ENCODE measurements at places on chromosomes 7 and 10.

DNA sequence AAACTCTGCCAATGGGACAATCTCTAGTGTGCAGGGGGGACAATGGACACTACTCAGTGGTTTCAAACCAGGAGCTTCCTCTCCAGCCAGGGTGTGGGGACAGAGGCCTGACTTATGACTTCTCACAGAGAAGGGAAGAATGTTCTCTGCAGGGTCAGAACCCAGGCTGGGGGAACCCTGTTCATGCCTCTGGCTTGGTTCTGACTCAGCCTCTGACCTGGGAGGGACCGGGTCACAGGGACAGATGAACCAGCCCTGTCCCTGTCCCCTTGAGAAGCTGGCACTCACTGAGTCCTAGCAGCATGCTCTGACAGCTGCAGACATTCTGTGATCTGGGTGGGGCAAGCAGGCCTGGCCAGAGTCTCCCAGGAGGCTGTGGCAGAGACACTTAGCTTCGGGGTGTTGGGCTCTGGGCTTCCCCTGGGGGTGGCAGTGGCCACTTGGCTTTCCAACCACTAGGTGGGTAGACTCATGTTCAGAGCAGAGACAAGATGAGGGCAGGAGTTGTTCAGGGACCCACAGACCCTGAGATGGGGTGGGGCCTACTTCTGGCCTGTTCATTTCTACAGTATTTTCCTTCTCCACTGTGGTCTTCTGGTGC, 13.6 kb downstream of the TSPAN15 start:
- H3K36me3 ChIP-seq, result no peaks in the 10 kb centered on the region
- DNase-seq, result no peak
- H3K27ac ChIP-seq, result no peak overlapping the region
- no peak overlapping the region for H3K4me3 ChIP-seq
- H3K4me1 ChIP-seq, result peaks cover 7% of the 10 kb centered on the region
- no peaks in the 10 kb centered on the region for H3K27me3 ChIP-seq

DNA sequence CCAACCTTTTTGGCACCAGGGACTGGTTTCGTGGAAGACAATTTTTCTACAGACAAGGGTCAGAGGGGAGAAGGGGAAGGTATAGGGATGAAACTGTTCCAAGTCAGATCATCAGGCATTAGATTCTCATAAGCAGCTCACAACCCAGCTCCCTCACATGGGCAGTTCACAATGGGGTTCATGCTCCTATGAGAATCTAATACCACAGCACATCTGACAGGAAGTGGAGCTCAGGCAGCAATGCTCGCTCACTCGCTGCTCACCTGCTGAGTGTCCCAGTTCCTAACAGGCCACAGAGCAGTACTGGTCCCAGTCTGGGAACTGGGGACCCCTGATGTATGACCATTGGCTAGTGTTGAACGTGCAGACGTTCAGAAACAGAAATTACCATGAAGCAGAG, 63.7 kb downstream of the ATE1 start:
- peaks cover 8% of the 10 kb centered on the region for H3K4me1 ChIP-seq
- H3K4me3 ChIP-seq, result no peak overlapping the region
- no peaks in the 10 kb centered on the region for H3K27me3 ChIP-seq
- no peak overlapping the region for H3K27ac ChIP-seq

DNA sequence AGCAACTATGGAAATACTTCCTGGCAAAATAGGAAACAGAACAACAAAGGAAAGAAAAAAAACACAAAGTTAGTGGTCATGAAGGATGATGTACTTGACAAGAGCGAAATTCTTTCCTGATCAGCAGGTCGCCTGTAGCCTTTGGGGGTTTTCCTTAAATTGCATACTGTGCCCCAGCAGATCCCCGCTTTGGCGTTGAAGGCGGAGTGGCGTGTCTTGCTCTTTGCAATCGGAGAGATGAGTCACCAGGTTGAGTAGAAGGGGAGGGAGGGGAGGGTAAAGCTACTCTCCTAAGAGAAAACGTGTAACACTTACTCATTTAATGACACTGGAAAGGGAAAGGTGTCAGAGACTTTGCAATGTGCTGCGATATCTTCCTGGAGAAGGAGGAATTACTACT, 587.2 kb downstream of the SORCS1 start:
- no peak for DNase-seq
- H3K27ac ChIP-seq, result no peak overlapping the region
- H3K4me1 ChIP-seq, result no peaks in the 10 kb centered on the region
- H3K36me3 ChIP-seq, result no peaks in the 10 kb centered on the region
- peaks cover 16% of the 10 kb centered on the region for H3K27me3 ChIP-seq

- no peaks in the 10 kb centered on the region for H3K36me3 ChIP-seq
- DNase-seq, result no peak
- no peaks in the 10 kb centered on the region for H3K27me3 ChIP-seq
- H3K4me3 ChIP-seq, result no peak overlapping the region
- no peaks in the 10 kb centered on the region for H3K4me1 ChIP-seq
Observed at GRCh38 chr10:95097805-95098204, 28.5 kb upstream of the CYP2C8 start.

GRCh38 chr7:155993420-155994278, 181.4 kb upstream of the SHH start:
- H3K4me1 ChIP-seq, result peaks cover 76% of the 10 kb centered on the region
- DNase-seq, result no peak
- peak overlapping the region; percentile 16 for H3K4me3 ChIP-seq
- no peaks in the 10 kb centered on the region for H3K36me3 ChIP-seq

DNA sequence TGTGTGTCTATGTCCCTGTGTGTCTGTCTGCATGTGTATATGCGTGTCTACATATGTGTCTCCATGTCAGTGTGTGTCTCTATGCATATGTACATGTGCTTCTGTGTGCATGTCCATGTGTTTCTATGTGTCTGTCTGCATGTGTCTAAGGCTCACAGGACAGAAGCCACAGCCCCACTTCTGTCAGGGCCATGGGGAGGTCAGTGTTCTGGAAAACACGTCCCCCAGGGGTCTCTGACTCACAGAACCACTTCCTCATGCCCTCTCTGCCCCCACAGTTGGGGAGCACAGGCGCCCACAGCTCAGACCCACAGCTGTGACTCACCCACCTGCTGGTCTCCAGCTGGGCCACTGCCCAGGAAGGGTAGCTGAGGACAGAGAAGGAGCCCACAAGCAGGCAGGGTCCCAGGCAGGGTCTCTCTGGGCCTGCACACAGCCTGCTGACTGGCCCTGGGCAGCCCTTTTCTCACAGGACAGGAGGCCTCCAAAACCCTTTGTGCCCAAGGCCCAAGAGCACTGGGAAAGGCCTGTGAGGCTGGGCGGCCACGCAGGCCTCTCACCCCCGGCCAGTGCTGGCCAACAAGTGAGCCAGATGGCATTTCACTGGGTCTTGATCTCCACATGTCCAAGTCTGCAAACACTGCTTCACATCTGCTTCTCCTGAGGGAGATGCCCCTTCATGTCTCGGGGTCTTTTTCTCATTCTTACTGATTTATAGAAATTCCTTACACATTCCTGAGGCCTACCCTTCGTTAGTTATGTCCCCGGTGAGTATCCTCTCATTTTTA, 102.9 kb upstream of the FAM20C start:
- no peak overlapping the region for H3K4me3 ChIP-seq
- no peak for DNase-seq
- peaks cover 6% of the 10 kb centered on the region for H3K4me1 ChIP-seq
- no peaks in the 10 kb centered on the region for H3K36me3 ChIP-seq
- H3K27me3 ChIP-seq, result peaks cover 15% of the 10 kb centered on the region

DNA sequence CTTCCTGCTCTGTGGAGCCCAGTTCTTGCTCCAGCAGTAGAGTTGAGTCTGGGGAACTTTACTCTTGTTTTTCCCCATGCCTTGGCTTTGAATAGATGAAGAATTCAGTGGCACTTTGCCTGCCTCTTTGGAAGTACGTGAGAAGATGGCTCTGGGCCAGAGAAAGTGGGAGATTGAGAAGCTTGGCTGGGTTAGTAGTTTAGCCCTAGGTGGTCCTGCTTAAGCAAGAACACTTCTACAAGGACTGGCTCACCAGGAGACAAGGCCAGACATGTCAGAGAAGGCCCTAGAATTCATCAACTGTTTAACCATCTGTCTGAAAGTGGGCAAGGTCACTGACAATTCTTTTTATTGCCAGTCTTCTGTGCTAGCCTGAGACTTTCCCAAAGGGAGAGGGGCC, 410.3 kb downstream of the TYW1 start:
- no peak overlapping the region for H3K27ac ChIP-seq
- no peak overlapping the region for H3K4me3 ChIP-seq
- H3K4me1 ChIP-seq, result no peaks in the 10 kb centered on the region
- H3K36me3 ChIP-seq, result no peaks in the 10 kb centered on the region
- DNase-seq, result no peak
- H3K27me3 ChIP-seq, result peaks cover 7% of the 10 kb centered on the region

GRCh38 chr10:99785646-99786045, 3.2 kb downstream of the ABCC2 start:
- no peaks in the 10 kb centered on the region for H3K27me3 ChIP-seq
- no peak overlapping the region for H3K27ac ChIP-seq
- no peak for DNase-seq

GRCh38 chr10:94205396-94205831, 157.3 kb downstream of the NOC3L start:
- DNase-seq, result no peak
- H3K36me3 ChIP-seq, result no peaks in the 10 kb centered on the region
- peaks cover 4% of the 10 kb centered on the region for H3K27me3 ChIP-seq
- no peaks in the 10 kb centered on the region for H3K4me1 ChIP-seq
- H3K4me3 ChIP-seq, result no peak overlapping the region
- H3K27ac ChIP-seq, result no peak overlapping the region

DNA sequence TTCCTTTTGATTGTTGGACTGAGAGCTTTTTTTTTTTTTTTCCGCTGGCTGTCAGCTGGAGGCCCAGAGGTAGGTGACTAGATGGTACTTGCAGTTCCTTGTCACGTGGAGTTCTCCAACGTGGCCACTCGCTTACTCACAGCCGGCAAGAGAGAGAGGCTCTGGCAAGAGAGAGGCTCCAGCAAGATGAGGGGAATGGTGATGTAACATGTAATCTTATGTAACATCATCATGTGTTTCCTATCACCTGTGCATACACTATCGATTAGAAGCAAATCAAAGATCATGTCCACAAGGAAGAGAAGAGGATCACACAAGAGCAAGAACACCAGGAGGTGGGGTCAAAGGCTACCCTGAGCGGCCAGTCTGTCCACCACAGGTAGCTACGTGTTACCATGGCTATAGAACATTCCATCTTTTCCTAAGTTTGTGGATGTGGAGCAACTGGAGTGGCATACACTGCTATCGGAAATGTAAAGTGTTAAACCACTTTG, 4.0 kb upstream of the BORCS7 start:
- no peaks in the 10 kb centered on the region for H3K36me3 ChIP-seq
- no peaks in the 10 kb centered on the region for H3K27me3 ChIP-seq
- H3K4me3 ChIP-seq, result no peak overlapping the region
- no peak overlapping the region for H3K27ac ChIP-seq

DNA sequence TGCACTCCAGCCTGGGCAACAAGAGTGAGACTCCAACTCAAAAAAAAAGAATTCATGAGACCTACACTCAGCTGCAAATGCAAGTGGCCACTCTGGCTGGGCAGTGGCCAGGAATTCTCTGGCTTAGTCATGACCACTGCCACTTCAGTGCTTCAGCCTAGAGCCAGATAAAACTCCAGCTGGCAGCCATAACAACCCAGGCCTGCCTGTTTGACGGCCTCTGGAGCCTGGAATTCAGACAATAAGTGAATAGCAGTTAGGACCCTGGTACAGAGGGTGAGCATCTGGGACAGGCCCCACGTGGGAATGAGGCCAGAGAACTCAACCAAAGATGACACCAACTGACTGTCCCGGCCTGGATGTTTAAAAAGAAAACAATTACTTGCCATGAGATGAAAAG, 18.9 kb downstream of the RCC1L start:
- H3K36me3 ChIP-seq, result peaks cover 18% of the 10 kb centered on the region
- no peak overlapping the region for H3K27ac ChIP-seq
- H3K4me1 ChIP-seq, result no peaks in the 10 kb centered on the region
- no peak overlapping the region for H3K4me3 ChIP-seq

DNA sequence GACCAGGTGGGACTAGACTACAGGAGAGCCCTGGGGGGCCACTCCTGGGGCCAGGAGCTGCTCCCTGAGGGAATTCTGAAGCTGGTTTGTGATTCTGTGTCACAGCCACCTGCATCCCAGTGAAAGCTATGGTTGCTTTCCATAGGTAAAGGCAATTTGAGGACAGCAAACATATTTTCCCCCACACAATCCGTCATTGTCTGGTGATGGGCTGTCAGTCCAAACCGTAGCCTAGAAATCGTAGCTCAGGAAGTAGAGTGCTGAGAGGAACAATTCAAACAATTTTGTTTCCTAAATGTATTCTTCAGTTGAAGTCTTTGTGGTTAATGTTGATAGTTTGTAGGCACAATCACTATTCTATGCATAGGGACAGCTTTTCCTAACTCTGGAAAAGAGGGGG, 106.0 kb upstream of the INSYN2A start:
- no peaks in the 10 kb centered on the region for H3K4me1 ChIP-seq
- no peaks in the 10 kb centered on the region for H3K36me3 ChIP-seq
- H3K27me3 ChIP-seq, result peaks cover 57% of the 10 kb centered on the region
- no peak for DNase-seq
- no peak overlapping the region for H3K4me3 ChIP-seq

- no peak overlapping the region for H3K27ac ChIP-seq
- no peaks in the 10 kb centered on the region for H3K36me3 ChIP-seq
- no peak for DNase-seq
- H3K4me3 ChIP-seq, result no peak overlapping the region
Observed at GRCh38 chr10:127343821-127344220, 147.4 kb upstream of the INSYN2A start.

GRCh38 chr7:42924223-42924838, 7.6 kb downstream of the PSMA2 start:
- H3K4me1 ChIP-seq, result peaks cover 14% of the 10 kb centered on the region
- no peak overlapping the region for H3K4me3 ChIP-seq
- H3K27me3 ChIP-seq, result no peaks in the 10 kb centered on the region
- DNase-seq, result no peak
- H3K27ac ChIP-seq, result no peak overlapping the region

DNA sequence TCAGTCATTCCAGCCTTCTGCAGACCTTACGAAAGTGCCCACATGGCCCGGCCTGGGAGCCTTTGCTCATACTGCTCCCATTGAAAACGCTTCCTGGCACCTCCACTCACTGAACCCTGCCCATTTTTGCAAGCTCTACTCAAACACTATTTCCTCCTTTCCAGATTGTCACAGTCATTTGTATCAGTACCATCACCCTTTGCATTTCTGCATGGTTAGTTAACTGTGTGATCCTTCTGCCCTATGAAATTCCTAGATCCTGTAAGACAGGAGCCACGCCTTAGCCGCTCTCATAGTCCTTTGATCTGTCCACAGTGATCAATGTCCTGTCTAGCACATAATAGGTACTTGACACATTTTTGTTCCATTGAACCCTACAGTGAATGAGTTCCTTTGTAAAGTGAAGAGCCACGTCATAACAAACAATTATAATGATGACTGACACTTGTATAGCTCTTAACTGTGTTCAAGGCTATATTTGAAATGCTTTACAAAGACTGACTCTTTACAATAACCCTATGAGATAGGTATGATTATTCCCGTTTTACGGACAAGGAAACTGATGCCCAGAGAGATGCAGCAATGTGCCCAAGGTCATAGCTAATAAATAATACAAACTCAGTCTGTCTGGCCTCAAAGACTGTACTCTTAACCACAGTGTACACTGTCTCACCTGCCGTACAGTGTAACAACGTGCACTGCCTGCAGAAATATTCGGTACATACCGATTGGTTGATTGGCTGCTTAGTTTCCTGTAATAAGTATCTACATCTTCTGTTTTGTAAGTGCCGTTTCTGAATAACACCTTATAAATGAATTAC, 16.6 kb upstream of the ITIH2 start:
- no peaks in the 10 kb centered on the region for H3K36me3 ChIP-seq
- DNase-seq, result no peak
- H3K4me1 ChIP-seq, result peaks cover 8% of the 10 kb centered on the region
- H3K27ac ChIP-seq, result no peak overlapping the region

GRCh38 chr10:62853710-62854109, 37.5 kb upstream of the EGR2 start:
- no peak for DNase-seq
- H3K4me1 ChIP-seq, result peaks cover 3% of the 10 kb centered on the region
- H3K27me3 ChIP-seq, result peaks cover 7% of the 10 kb centered on the region
- H3K27ac ChIP-seq, result peak overlapping the region; percentile 60
- no peak overlapping the region for H3K4me3 ChIP-seq
- H3K36me3 ChIP-seq, result peaks cover 5% of the 10 kb centered on the region
